ENCODE measurements at places on chromosomes 4 and X.
A peak's percentile ranks its signal among the peaks of the same experiment; 100 is the strongest.

DNA sequence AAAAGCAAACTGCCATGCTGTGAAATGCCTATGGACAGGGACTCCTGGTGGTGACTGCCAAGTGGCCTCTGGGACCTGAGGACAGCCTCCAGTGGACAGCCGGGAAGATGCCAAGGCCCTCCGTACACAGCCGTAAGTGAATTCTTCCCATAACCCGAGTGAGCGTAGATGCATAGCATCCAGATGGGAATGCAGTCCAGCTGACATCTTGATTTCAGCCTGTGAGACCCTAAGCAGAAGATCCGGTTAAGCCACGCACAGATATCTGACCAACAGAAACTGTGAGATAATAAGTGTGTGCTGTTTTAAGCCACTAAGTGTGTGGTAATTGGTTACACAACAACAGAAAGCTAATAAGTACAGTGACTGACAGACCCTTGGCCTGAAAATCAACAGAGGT is 55.9 kb downstream of the TMEM156 start:
- no peak for DNase-seq

DNA sequence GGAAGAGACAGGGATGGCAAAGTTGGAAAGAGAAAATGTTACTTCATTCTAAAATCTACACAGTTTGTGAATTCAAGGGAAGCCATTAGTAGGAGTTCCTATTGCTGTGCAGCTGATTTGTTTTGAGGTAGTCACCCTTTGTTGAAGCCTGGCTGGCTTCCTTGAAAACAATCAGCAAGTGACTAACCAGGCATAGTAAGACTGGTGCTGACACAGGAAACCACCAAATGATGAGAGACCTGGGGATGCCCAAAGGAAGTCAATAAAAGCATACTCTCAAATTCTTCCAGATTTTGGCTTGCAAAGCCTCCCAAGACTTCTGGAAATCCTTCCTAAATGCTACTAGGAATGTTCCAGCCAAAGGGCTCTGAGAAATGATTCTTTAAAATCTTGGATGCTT is 23.9 kb upstream of the PRDM8 start:
- DNase-seq, result no peak

- no peak for DNase-seq
Measured at GRCh38 chrX:30612250-30612655, 34.7 kb upstream of the TASL start.

DNA sequence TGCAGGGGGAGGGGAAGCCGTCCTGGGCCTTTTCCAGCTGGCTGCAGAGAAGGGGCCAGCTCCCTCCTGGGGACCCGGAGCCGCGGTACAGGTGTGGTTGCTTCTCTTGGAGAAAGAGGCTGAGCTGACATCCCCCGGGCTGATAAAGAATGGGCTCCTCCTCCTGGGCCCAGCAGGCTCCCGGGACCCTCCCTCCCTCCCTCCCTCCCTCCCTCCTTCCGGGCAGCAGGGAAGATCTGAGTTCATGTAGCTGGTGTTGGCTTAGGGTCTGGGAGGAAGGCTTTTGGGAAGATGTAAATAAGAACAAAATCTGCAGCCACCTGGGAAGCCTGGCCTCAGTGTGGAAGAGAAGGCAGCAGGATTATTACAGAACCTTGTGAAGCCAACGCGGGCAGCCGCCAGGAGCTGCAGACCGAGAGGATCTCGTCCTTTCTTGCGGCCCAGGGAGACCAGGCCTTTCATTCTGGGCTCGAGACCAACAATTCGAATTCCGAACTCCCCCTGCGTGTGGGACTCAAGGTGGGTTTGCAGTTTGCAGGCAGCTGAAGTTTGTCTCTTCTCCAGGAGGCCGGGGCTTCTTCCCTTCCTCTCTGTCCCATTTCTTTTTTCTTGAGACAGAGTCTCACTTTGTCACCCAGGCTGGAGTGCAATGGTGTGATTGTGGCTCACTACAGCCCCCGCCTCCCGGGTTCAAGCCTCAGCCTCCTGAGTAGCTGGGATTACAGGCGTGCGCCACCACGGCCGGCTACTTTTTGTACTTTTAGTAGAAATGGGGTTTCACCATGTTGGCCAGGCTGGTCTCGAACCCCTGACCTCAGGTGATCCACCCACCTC is at the start of gene PLCXD1:
PLCXD1 (plus strand) TSS at position 216 of the 834 bp plus-strand sequence. CDS start 2,807 bp downstream, outside the sequence.
- no peak for DNase-seq

DNA sequence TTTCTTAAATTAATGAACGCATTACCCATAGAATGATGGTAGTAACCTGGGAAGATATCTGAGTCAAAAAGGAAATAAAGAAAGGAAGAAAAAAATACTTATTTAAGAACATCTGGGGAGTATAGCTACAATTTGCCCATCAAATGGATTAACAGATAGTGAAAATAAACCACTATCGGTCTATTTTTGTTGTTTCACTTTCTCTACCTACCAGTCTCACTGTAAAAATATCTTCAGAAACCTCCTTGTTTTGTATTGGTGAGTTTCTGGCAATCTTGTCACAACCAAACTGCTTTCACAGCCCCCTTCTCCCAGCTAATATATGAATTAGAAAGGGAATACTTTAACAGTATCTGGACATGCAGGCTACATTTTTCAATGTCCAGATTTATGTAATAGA is 783.5 kb downstream of the STPG2 start:
- no peak for DNase-seq

- peak; percentile 62 for DNase-seq
Measured at GRCh38 chr4:1012034-1012739, 761 bp downstream of the FGFRL1 start.

GRCh38 chrX:1925053-1925481 is 310.2 kb downstream of the ASMT start:
- no peak for DNase-seq

DNA sequence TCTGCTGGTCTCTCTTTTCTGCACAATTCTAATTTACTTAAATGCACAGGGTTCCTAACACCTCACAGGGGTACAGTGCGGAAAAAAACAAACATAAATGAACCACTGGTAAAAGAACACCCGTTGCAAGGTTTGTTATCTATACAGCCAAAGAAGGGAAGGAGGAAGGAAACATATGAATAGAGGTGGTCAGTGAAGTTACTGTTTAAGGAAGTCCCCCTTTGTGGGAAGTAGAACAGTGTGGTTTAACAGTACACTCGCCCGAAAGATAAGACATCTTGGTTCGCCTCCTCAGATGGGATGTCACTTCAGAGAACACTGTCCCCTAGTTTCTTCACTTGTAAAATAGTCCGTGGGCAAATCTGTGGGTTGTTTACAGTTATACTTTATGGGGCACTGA is 57.5 kb downstream of the TEC start:
- DNase-seq, result no peak

DNA sequence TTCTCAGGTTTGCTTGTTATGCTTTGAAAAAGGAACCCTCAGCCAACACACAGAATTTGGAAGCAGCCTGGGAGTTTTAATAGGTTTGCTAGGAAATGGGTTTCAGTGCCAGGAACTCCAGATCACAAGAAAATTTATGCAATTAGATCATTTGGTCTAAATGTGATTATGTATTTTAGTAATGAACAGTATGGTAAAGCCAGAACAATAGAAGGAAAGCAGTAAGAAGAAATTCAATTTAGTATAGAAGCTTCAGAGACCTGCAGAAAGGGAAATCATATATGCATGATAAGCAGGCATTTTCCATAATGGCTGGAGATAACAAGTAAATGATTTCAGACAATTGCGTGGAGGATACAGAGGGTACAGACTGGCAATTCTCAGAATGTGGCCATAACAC is 184.7 kb downstream of the KCNIP4 start:
- no peak for DNase-seq

DNA sequence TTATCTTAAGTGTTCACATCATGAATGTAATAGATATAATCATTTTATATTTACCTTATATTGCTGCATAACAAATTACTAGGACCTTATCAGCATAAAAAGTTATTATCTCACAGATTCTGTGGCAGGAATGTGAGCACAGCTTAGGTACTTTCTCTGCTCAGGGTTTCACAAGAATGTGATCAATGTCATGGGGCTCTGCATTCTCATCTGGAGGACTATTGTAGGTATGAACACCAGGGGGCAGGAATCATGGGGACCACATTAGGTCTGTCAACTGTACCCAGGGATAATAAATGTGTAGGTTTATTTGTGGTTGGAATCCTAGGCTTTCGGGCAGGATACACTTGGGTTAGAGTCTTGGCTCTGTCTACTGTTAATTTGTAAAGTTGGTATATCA is 519.2 kb downstream of the ARAP2 start:
- DNase-seq, result no peak

DNA sequence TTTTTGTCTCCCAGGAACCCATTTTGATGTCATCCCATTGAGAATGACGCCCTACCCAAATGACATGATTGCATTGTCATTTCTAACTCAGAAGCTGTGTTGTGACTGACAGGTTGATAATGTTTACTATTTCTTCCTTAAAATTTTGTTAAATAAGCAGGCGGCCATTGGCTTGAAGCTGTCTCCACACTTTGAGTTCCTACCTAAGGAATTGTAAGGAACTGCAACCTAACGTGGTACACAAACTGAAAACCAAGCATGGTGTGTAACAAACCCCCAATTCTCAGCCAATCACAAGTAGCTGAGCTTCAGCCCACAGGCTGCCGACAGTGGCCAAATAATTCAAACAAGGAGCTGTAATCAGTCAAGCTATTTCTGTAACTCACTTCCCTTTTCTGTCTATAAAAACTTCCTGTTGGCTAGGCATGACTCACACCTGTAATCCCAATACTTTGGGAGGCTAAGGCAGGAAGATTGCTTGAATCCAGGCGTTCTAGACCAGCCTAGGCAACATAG is 2.9 kb upstream of the MND1 start:
- DNase-seq, result no peak

All from activated T-cell treated with anti-CD3 and anti-CD28 coated beads, Interleukin-2, amount 50 U/mL, for 24 hours (primary cell).